ENCODE measurements at places on chromosomes 5 and 9.

DNA sequence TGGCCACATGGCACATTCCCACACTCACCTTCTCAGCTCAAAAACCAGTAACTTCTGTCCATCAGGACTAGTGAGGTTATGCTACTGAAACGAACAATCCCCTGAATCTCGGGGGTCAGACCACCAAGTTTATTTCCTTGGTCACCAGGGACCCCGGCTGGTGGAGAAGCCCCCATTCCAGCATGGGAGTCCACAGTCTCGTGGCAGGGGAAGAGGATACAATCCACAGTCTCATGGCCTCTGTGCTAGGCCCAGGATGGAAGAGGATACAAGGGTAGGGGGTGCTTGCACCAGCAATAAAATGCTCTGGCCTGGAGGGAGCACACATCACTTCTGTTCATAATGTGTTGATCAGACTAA, 7.4 kb upstream of the CARD19 start:
- no peak for DNase-seq

GRCh38 chr9:121612511-121612998, 38.9 kb upstream of the DAB2IP start:
- DNase-seq: no peak

- no peak for DNase-seq
Observed at GRCh38 chr5:30890377-30890776, 303.1 kb upstream of the CDH6 start.

- DNase-seq: no peak
Observed at GRCh38 chr5:10543585-10544040, 20.3 kb upstream of the ANKRD33B start.

- DNase-seq: no peak
Observed at GRCh38 chr5:13278811-13279210, 665.7 kb downstream of the DNAH5 start.

DNA sequence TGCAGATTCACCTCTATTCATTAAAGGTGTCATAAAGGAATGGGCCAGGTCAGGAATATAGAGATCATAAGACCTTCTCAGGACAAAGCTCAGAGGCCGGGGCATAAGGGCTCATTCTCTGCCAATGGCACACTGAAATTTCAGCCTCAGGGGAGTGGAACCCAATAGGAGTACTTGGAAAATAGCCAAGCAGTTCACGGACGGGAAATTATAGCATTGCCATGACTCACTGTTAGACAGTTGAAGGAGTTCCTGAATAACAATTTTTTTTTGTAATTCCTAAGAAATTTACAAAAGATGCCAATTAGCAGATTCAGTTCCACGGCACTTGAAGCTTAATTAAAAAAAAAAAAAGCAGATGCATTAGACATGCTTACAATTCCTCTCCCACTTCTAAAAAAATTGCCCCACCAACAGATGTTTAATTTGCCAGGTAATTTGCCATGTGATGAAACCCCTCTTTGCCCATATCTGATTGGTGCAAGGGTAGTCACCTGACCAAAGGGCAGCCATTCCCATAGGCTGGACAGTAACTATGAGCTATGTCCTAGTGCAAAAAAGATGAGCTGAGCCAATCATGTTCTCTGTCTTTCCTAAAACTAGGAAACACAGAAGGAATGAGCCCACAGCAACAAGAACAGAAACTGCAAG, 58.6 kb downstream of the PTCD2 start:
- DNase-seq: no peak

GRCh38 chr9:126738553-126738952, 66.3 kb upstream of the ZBTB43 start:
- DNase-seq: no peak

GRCh38 chr9:69155341-69156030, 18.6 kb upstream of the TJP2 start:
- no peak for DNase-seq

GRCh38 chr9:23941051-23941450, 115.0 kb upstream of the ELAVL2 start:
- no peak for DNase-seq

- DNase-seq: no peak
Observed at GRCh38 chr9:35789541-35789940, 1.9 kb upstream of the NPR2 start.

GRCh38 chr9:84600739-84601138, 68.8 kb upstream of the NTRK2 start:
- no peak for DNase-seq

DNA sequence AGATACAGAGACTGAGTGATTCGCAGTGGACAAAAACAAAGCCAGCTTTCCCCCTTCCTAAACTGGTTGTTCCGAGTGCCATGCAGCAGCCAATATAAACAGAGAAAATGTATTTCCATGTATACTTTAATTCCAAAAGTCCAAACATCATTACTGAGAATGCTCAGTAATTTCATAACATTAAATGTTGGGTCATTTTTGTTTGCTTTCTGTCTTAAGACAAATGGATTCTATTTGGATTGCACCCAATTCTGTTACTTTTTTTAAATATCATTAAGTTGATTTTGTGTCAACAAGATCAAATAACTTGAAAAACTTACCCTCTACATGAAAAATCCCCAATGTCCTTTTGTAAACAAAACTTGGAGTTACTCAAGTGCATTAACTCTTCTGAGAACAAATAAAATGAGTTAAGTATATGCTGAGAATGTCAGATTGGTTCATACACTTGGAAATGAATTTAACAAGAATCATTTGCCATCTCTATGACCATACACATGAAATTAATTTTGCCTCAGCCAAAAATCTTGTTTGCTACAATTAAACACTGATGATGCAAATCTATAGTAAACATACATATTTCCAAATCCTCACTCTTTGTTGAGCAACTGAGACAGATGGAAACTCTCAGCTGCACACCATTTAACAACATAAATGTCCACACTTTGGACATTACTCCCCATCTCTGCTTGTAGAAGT, 19.4 kb downstream of the LURAP1L start:
- DNase-seq: no peak

GRCh38 chr5:119071561-119071995, 691 bp downstream of the DMXL1 start:
- DNase-seq: no peak

GRCh38 chr5:170818232-170818631, 34.7 kb downstream of the GABRP start:
- DNase-seq: no peak

GRCh38 chr5:98698359-98698758, 75.1 kb upstream of the RGMB start:
- no peak for DNase-seq

All from T-cell (primary cell).